ENCODE measurements at places on chromosomes 2 and 18. TPM values are rescaled to one million over a fixed set of nuclear protein-coding genes. Genes with fewer than 3 reads are reported as not detected.

Gene CD8B2
- not detected for total RNA-seq

Gene LOXHD1
- total RNA-seq = not detected

Gene NEU4
- total RNA-seq = 1.2 TPM

Gene MGAT4A
- total RNA-seq = 125 TPM

Gene TEX51
- total RNA-seq = not detected

Gene WNT10A
- total RNA-seq = 2.8 TPM

Gene ANKRD30BL
- total RNA-seq = not detected

Gene HAAO
- total RNA-seq = 1.8 TPM

Gene ABHD1
- total RNA-seq = 0.64 TPM

Gene TUBA4B
- not detected for total RNA-seq

Gene SLC66A2
- 36.8 TPM for total RNA-seq

Gene CNTNAP5
- total RNA-seq = not detected

Gene EFEMP1
- not detected for total RNA-seq

Gene IL1RN
- 2.8 TPM for total RNA-seq

Gene TUBA3D
- total RNA-seq = not detected

Gene FASTKD2
- total RNA-seq = 31.9 TPM

Gene MEIS1
- not detected for total RNA-seq

Gene UBE2E3
- 22.4 TPM for total RNA-seq

Gene ACVR1C
- 11.4 TPM for total RNA-seq

Gene TRABD2A
- 182 TPM for total RNA-seq

Gene NRP2
- 23.7 TPM for total RNA-seq

Gene ALPP
- total RNA-seq = not detected

Gene CD302
- total RNA-seq = 1.3 TPM

Gene PTPRM
- 8.7 TPM for total RNA-seq

Gene SPP2
- not detected for total RNA-seq

Gene ABCB11
- not detected for total RNA-seq

Gene MATN3
- not detected for total RNA-seq

Gene SLC40A1
- total RNA-seq = 3.9 TPM

Gene RSAD2
- 6.6 TPM for total RNA-seq

Gene TRIM43
- not detected for total RNA-seq

Gene FTCDNL1
- total RNA-seq = 3.7 TPM

Gene MC4R
- not detected for total RNA-seq

Gene INHA
- total RNA-seq = not detected

Gene ACTG2
- not detected for total RNA-seq

Gene ANKAR
- 10.3 TPM for total RNA-seq

Gene KCNG2
- total RNA-seq = not detected

Gene STK11IP
- 33.6 TPM for total RNA-seq

Gene SOWAHC
- total RNA-seq = 0.94 TPM

Gene RGPD6
- total RNA-seq = 5.3 TPM

Gene LOXL3
- 0.50 TPM for total RNA-seq

Gene NPPC
- total RNA-seq = not detected

Gene IL1A
- total RNA-seq = 2.8 TPM

Gene HOXD1
- total RNA-seq = not detected

Gene MARCHF4
- total RNA-seq = not detected

Gene SGO2
- total RNA-seq = 32.3 TPM

Gene FOXD4L1
- 0.16 TPM for total RNA-seq

Gene ZNF142
- 38.7 TPM for total RNA-seq

Gene TUBB8B
- total RNA-seq = not detected

Gene ZNF516
- total RNA-seq = 21.7 TPM

Gene ANO7
- total RNA-seq = 0.27 TPM

Gene UPP2
- total RNA-seq = not detected

Gene LINC00305
- not detected for total RNA-seq

Gene TACR1
- not detected for total RNA-seq

Gene CHST10
- total RNA-seq = 2.7 TPM

Gene TMEM150A
- 4.9 TPM for total RNA-seq

Gene EPG5
- 26.8 TPM for total RNA-seq

Gene TLX2
- total RNA-seq = not detected

Gene SERPINB4
- total RNA-seq = not detected
